ENCODE measurements at places on chromosomes 6 and 20.

DNA sequence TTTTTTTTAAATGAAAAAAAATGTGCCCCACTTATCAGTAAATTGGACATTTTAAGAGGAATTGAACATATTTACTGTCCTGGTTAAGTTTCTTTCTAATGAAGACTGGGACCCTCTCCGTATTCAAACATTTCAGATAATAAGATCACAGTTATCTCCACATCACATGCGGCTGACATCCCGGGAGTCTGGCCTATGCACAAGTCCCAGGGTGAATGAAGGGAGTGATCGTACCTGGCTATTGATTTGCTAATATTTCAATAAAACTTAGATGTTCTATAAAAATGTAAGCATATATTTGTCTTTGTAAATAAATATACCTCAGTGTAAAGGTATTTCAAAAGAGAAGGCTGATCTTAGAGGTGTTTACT lies 58.1 kb downstream of the FOXC1 start:
- no peak for DNase-seq

GRCh38 chr20:5835321-5835821 lies 85.2 kb downstream of the SHLD1 start:
- DNase-seq, result no peak

GRCh38 chr6:54805077-54805476 lies 41.5 kb upstream of the FAM83B start:
- no peak for DNase-seq

- no peak for DNase-seq
Observed at GRCh38 chr20:34922654-34923381, 32.8 kb downstream of the GSS start.

- no peak for DNase-seq
Observed at GRCh38 chr20:17699931-17700351, at the start of gene BANF2. Gene BANF2, plus strand, starts transcription at chr20:17699966. Its CDS starts 25,060 bp downstream, at chr20:17725026.

GRCh38 chr6:13741365-13741764 lies 29.7 kb upstream of the RANBP9 start:
- DNase-seq, result no peak

DNA sequence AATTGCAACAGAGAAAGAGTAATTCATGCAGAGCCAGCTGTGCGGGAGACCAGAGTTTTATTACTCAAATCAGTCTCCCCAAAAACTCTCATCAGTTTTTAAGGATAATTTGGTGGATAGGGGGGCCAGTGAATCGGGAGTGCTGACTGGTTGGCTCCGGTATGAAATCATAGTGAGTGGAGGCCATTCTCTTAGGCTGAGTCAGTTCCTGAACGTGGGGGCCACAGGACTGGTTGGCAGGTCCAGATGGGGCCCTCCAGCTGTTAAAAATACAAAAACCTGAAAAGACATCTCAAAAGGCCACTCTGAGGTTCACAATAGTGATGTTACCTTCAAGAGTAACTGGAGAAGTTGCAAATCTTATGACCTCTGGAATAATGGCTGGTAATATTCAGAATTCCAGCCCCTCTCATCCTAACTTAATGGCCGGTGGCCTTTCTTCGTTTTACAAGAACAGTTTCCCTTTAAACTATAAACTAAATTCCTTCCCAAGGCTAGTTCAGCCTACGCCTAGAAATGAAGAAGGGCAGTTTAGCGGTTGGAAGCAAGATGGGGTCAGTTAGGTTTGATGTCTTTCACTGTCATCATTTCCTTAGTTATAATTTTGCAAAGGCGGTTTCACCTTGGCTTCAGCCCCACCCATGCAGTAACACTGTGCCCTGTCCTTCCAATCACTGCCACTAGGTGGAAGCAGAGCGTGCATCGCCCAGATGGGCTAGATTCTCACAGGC lies 6.8 kb upstream of the MICA start:
- peak; percentile 89 for DNase-seq

- no peak for DNase-seq
Observed at GRCh38 chr6:25535632-25536225, 116.3 kb upstream of the SCGN start.

DNA sequence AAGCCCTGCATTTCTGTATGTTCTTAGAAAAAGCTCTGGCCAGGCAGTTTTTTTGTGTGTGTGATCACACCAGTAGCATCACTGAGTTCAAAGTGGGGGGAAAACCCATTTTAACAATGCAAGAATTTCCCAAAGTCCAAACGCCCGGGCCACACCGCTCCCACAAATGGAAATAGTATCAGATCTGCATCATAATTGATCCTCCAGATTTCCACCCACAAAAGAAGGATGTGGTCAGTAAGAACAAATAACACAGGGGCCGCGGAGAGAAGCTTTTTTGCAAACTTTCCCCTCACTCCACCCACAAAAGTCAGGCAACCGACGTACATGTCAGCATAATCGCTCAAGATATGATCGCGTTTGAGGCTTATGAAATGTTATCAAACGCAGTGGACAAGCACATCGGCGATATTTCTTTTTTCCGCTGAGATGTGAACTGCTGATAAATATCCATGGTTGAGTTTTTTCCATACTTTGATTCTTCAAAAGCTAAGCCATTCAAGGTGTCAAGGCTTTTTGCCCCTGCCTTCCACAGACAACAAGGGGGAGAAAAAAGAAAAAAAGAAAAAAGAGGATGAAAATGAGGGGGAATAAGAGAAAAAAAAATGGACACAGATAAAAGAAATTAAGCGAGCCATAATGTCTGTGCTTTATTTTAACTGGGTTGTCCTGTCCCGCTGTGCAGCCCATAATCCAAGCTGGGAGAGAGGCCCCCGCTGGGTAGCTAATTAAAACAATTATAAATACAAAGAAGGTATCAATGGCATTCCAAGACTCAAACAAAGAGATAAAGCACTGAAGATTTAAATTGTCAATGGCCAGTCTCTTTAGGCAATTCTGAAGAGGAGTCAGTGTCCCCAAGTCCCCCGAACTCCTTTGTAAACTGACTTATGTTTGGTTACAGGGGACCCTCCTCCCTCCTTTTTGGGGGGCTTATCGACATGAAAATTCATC lies 143.5 kb downstream of the ZFP64 start:
- no peak for DNase-seq

- DNase-seq, result no peak
Observed at GRCh38 chr6:114052141-114052540, 81.2 kb upstream of the HDAC2 start.

DNA sequence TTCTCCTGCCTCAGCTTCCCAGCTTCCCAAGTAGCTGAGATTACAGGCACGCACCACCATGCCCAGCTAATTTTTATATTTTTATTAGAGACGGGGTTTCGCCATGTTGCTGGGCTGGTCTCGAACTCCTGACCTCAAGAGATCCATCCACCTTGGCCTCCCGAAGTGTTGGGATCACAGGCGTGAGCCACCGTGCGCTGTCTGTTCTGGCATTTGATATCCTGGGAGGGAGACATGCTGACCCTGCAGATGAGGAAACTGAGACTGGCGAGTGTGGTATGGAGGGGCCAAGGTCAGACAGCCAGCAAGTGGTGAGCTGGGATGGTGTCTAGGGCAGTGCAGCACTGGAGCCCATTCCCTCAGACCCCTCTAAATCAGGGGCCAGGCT lies 44.6 kb downstream of the SRC start:
- no peak for DNase-seq

DNA sequence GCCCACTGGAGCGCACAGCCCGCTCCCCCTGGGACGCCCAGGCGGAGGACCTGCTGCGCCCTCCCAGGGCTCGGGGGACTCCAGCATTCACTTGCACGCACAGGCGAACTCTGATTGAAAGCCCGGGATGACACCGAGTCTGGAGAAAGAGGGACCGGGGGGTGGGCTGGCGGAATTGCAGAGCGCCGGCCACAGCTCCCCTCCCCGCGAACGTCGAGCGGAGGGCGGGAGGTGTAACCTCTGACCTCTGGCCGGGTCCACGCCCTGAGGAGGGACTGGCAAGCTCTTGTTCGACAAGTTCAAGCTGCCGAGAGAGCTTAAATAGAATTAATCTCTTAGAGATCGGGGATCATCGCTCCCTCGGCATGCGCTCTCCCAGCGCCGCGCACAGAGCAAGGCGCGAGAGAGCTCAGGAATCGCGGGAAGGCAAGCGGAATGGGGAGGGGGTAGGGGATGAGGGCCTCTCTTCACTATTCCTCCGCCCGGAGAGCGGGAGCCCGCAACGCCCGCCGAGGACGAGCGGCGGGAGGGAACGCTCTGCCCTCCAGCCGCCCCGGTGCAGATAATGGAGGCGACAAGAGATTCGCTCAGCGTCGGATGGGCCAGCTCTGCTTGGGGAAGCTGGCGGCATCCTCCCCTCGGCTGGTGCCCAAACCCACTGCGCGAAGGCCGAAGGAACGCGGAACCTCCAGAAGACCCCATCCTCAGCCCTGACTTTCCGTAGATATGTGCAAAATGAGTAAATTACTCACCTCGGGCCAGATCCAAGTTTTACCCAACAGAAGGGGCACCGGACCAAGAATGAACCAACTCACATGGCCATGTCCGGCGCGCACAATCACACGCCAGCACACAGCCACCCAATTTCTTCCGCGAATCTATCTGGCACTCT lies 761 bp upstream of the NR2E1 start:
- no peak for DNase-seq

Measured in stimulated activated CD4-positive, alpha-beta T cell treated with anti-CD3 and anti-CD28 coated beads, Interleukin-1b, Interleukin-23, amount 100 ng/mL, for 1 hour (primary cell).